Activated effector memory CD4-positive, alpha-beta T cell treated with anti-CD3 and anti-CD28 coated beads, Interleukin-2, amount 50 U/mL, for 16 hours (primary cell): ENCODE measurements at places on chromosomes 12 and 14.

GRCh38 chr12:47744005-47744651 is 14.6 kb downstream of the RAPGEF3 start:
- peak; percentile 86 for DNase-seq

DNA sequence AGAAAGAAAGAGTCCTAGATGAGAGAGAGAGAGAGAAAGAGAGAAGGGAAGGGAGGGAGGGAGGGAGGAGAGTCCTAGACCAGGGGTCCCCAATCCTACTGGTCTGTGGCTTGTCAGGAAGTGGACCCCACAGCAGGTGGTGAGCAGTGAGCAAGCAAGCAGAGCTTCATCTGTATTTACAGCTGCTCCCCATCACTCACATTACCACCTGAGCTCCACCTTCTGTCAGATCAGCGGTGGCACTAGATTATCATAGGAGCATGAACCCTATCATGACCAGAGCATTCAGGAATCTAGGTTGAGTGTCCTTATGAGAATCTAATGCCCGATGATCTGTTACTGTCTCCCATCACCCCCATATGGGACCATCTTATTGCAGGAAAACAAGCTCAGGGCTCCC is 39.2 kb upstream of the AMN1 start:
- DNase-seq = no peak

- no peak for DNase-seq
Observed at GRCh38 chr14:27050208-27050607, 452.4 kb upstream of the NOVA1 start.

DNA sequence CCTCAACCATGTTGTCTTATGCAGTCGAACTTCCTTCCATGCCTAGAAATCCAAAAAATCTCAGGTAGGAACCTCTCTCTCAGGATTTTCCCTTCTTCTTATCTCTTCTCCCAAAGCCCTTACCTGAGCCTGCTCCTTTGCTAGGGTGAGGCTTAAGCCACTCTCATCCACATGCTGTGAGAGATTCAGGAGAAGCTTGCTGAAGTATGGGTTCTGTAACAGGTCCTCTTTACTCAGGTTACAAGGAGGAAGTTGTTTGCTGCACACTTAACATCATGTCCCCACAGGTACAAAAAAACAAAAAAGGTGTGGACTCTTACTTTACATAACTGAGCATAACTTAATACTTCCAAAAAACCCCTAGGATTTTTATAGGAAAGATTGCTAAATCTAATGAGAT is 4.5 kb downstream of the HAUS4 start:
- DNase-seq = no peak
